Stimulated activated CD4-positive, alpha-beta T cell treated with anti-CD3 and anti-CD28 coated beads, Interleukin-12 subunit alpha, Interleukin-12 subunit beta, amount 100 ng/mL, for 24 hours (primary cell): ENCODE measurements at places on chromosomes 5 and 9.

DNA sequence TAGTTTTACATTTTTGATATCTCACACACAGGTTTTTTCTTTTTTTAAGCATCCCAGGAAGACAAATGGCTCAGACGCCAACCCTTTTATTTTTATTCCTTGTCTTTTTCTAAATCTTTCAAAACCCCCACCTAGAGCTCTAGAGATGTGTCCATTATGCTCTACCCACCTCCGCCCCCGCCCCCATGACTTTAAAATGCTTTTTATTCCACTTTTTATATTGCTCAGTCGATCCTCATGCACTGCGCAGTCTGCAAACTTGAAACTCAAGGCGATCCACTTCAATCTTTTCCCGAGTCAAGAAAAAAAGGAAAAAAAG, 411 bp upstream of the MAT2B start:
- DNase-seq: no peak

GRCh38 chr5:168842571-168843205, 263.5 kb upstream of the PANK3 start:
- DNase-seq: no peak

- no peak for DNase-seq
Measured at GRCh38 chr5:9428272-9428671, 117.6 kb downstream of the SEMA5A start.

- DNase-seq: no peak
Measured at GRCh38 chr9:127368852-127369402, 28.0 kb upstream of the SLC2A8 start.

GRCh38 chr5:156654444-156654843, 195.7 kb upstream of the PPP1R2B start:
- no peak for DNase-seq

- DNase-seq: no peak
Measured at GRCh38 chr5:128196080-128196479, 112.5 kb downstream of the SLC12A2 start.

- no peak for DNase-seq
Measured at GRCh38 chr5:156936972-156937371, 26.1 kb downstream of the TIMD4 start.
